ENCODE measurements at places on chromosomes 2 and 18. TPM values are rescaled to one million over a fixed set of nuclear protein-coding genes. Genes with fewer than 3 reads are reported as not detected.

- no peak for DNase-seq
These were observed 79.7 kb upstream of the TAF1B start for GRCh38 chr2:9763356-9764152.

GRCh38 chr2:70887550-70888246, 48.0 kb upstream of the ATP6V1B1 start:
- no peak for DNase-seq

- peak; percentile 40 for DNase-seq
These were observed 576.0 kb downstream of the ARHGAP15 start for GRCh38 chr2:143705108-143705707.

- DNase-seq = no peak
These were observed 27.9 kb upstream of the AGFG1 start for GRCh38 chr2:227443889-227444568.

DNA sequence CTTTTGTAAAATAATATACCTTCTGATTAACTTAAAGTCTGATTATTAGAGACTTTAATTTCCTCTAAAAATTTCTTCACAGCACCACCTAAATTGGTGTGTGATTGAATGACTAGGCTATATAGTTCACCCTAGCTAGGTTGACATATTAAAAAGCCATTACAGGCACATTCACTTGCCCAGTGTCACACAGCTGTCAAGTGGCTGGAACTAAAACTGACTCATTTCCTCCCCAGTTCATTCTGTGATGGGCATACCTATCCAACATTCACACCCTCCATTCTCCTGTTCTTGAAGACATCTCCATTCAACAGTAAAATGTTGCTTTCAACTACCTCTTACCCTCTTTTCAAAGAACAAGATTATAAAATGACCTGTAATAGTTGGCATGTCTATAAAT, 334.5 kb downstream of the ARHGAP15 start:
- no peak for DNase-seq

DNA sequence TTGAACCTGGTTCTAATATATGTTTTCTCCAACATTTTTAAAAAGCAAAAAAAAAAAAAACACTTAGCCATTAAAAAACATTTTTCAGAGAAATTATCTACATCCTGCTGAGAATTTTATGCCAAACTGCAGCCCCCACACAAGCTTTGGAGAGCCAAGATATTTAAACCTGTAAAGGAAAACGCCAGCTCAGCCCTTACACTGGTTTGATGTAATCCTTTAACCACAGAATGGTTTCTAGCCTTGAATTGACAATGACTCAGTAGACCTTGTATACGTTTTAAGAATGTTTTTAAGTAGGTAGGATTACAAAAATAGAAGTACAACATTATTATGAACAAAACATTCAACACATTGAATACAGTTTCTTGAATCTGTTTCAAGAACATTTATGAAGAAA, 113.6 kb downstream of the BABAM2 start:
- DNase-seq = peak; percentile 96

- peak; percentile 29 for DNase-seq
These were observed 857.4 kb upstream of the CDH2 start for GRCh38 chr18:29034113-29034856.

GRCh38 chr18:77039196-77040130, 93.1 kb downstream of the MBP start:
- peak; percentile 51 for DNase-seq

GKN2 gene
- total RNA-seq = not detected

ANO7 gene
- 0.50 TPM for total RNA-seq
